Esophagus muscularis mucosa (tissue), 4 donors: ENCODE measurements at places on chromosomes 5 and 9. TPM values are rescaled to one million over a fixed set of nuclear protein-coding genes. Genes with fewer than 3 reads are reported as not detected.

TNFSF15 gene
- 0.17 TPM for total RNA-seq

COL27A1 gene
- total RNA-seq = 2.5 TPM

IFNA13 gene
- not detected for total RNA-seq

KIF4B gene
- total RNA-seq = not detected

CAMK4 gene
- 3.3 TPM for total RNA-seq

FXN gene
- total RNA-seq = 12.3 TPM

PCA3 gene
- total RNA-seq = under 0.01 TPM

ZBTB43 gene
- total RNA-seq = 9.9 TPM

DNA sequence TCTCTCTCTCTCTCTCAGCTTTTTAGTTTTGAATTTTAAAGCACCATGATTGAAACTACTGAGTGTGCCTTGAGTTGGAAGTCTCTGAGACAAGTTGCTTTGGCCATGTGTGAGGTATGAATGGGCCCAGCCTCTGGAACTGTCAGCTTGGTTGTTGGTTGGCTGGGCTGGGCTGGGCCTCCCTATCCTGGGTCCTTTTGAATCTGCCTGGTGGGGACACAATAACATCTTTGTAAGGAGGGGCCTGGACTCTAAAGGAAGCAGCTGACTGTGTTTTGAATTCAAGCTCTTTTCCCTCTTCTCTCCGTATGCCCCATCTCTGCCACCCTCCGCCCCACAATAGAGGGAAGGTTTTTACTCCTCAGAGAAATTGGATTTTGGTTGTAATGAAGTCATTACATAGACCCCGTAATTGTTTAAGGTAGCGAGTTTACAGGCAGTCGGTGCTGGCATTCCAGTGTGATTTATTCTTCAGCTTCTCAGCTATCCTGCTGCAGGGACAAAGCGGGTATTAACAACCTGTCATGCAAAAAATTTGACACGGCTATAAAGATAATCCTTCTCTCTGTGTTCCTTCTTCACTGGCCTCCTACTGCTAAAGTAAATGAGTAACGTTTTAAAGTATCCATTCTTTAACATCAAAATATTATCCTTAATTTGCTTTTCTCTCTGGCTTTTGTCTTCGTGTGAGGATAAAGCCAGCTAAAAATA is 105.4 kb downstream of the DAPK1 start:
- no peaks in the 10 kb centered on the region for H3K27me3 ChIP-seq
- H3K4me1 ChIP-seq = peaks cover 84% of the 10 kb centered on the region
- H3K27ac ChIP-seq = peak overlapping the region; percentile 62
- no peaks in the 10 kb centered on the region for H3K36me3 ChIP-seq
- no peak for DNase-seq

DNA sequence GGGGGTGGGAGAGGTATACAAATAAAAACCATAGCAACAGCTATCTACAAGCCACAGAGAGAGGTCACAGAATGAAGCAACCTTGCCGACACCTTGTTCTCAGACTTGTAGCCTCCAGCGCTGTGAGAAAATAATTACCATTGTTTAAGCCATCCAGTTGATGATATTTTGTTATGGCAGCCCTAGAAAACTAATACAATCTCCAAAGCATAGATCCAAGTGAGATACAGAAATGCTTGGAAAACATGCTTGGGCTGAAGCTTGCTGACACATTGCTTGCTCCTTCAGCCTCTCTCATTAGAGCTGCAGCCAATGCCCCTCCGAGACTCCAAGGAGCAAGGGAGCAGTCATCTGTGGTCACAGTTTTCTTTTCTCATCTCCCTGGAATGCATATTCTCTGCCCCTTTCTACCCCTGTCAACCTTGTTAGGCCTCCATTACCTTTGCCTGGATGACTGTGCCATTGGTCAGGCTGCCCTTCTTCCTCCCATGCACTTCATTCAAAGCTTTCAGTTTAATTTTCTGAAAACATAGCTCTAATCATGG is 401.4 kb upstream of the KLF4 start:
- no peaks in the 10 kb centered on the region for H3K36me3 ChIP-seq
- H3K27ac ChIP-seq = no peak overlapping the region
- no peak for DNase-seq
- H3K4me1 ChIP-seq = no peaks in the 10 kb centered on the region
- no peaks in the 10 kb centered on the region for H3K27me3 ChIP-seq

GRCh38 chr5:154456540-154456939 is 10.7 kb downstream of the SAP30L start:
- no peak overlapping the region for H3K27ac ChIP-seq
- no peak for DNase-seq
- no peaks in the 10 kb centered on the region for H3K4me1 ChIP-seq
- H3K27me3 ChIP-seq = no peaks in the 10 kb centered on the region

DNA sequence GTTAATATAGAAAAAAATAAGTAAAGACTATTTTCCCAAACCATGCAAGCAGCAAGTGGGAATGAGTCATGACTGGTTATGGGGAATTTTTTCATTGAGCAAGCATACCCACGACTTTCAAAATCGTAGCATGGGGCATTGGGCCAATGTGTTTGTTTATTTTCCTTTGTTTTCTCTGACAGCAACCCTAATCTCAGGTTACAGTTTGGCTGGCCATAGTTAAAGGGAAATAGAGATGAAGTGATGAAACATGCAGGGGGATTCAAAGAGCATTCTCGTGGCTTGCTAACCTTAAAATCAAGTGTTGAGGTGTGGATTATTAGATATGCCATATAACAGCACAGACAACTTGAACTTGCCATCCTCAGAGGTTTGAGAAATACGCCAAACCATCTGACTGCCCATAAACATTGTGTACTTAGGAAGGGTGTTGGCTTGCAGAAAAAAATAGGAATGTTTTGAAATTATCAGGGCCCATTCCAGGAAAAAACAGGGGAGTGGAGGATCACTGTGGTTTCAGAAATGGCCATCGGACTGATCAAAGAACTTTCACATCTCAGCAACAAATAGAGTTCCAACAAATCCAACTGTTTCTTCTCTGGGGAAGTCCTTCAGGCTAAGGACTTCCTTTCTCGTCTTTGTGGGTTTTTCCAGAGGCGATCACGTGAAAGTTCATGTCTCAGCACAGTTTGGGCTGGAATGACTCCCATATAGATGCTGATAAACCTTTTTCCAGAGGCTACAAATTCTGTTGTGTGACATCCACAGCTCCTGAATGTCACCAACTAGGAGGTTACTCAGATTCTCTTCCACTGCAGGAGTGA is 259.1 kb downstream of the SYK start:
- H3K27ac ChIP-seq = peak overlapping the region; percentile 39
- peaks cover 21% of the 10 kb centered on the region for H3K4me1 ChIP-seq
- no peaks in the 10 kb centered on the region for H3K27me3 ChIP-seq
- no peaks in the 10 kb centered on the region for H3K36me3 ChIP-seq
- no peak overlapping the region for H3K4me3 ChIP-seq

GRCh38 chr9:124880501-124880900 is 18.6 kb downstream of the ARPC5L start:
- peaks cover 56% of the 10 kb centered on the region for H3K36me3 ChIP-seq
- no peak overlapping the region for H3K27ac ChIP-seq
- H3K4me3 ChIP-seq = no peak overlapping the region

- no peak overlapping the region for H3K4me3 ChIP-seq
- H3K27ac ChIP-seq = no peak overlapping the region
- H3K4me1 ChIP-seq = peaks cover 25% of the 10 kb centered on the region
- no peak for DNase-seq
- no peaks in the 10 kb centered on the region for H3K27me3 ChIP-seq
- H3K36me3 ChIP-seq = peaks cover 93% of the 10 kb centered on the region
Observed at GRCh38 chr5:151052836-151053235, 28.0 kb downstream of the TNIP1 start.

DNA sequence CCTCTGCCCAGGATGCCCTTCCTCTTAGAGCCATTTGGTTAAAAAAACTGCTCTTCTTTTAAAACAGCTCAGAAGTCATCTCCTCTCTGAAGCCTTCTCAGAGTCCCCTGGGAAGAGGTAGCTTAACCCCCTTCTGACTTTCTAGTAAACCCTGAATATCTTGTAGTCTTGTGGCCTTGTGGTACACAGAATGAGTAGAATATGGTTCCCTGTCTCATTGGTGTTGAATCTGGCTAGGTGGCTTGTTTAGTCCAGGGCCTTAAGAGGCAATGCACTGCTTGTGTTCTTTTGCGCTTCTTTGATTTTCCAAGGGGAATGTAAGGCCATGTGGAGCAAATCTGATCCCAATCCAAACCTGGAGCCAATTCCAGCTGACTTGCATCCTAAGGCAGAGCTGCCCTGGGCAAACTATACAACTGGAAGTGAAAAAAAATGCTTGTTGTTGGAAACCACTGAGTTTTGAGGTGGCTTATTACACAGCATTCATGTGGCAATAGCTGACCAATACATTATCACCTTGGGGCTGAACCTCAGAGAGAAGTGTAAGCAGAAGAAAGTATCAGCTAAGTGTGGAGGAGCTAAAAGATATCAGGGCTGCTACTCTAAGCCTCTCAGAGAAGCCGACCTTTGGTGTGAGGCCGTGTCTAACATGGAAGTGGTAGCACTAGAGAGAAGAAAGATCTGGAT is 31.0 kb downstream of the ALG2 start:
- H3K4me1 ChIP-seq = no peaks in the 10 kb centered on the region
- no peaks in the 10 kb centered on the region for H3K36me3 ChIP-seq
- H3K27ac ChIP-seq = no peak overlapping the region
- peak; percentile 79 for DNase-seq

DNA sequence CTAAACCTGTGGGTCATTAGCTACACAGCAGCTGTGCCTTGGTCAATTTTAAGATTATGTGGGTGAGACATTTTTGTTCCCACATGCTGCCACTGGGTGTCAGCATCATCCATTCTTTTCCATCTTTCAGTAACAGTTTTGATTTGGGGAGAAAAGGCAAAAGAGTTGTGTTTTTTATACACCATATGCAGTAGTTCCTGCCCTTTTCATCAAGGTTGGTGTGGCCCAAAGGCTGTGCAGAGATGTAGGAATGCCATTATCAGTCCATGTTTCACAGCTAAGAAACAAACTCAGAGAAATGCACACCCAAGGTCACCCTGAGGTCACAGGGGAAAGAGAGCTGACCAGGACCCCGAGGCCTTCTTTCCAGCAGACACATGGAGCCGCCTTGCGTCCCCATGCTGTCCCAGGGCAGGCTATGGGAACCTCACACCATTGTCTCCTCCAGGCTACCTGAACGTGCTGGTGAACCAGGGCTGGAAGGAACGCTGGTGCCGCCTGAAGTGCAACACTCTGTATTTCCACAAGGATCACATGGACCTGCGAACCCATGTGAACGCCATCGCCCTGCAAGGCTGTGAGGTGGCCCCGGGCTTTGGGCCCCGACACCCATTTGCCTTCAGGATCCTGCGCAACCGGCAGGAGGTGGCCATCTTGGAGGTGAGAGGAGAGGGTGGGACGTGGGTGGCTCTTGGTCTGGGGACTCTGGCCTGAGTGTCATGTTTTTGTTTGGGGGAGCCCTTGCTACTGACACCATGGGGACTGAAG is 27.8 kb upstream of the GRPEL2 start:
- DNase-seq = no peak
- H3K36me3 ChIP-seq = peaks cover 66% of the 10 kb centered on the region
- peaks cover 23% of the 10 kb centered on the region for H3K4me1 ChIP-seq
- no peaks in the 10 kb centered on the region for H3K27me3 ChIP-seq
- no peak overlapping the region for H3K4me3 ChIP-seq
- H3K27ac ChIP-seq = peak overlapping the region; percentile 57

GRCh38 chr5:11075035-11075805 is 314.2 kb upstream of the DAP start:
- H3K4me1 ChIP-seq = no peaks in the 10 kb centered on the region
- no peak overlapping the region for H3K4me3 ChIP-seq
- DNase-seq = no peak
- H3K27ac ChIP-seq = no peak overlapping the region

GRCh38 chr5:56512313-56512996 is 279.3 kb upstream of the ANKRD55 start:
- no peak for DNase-seq
- no peaks in the 10 kb centered on the region for H3K27me3 ChIP-seq
- H3K27ac ChIP-seq = no peak overlapping the region

DNA sequence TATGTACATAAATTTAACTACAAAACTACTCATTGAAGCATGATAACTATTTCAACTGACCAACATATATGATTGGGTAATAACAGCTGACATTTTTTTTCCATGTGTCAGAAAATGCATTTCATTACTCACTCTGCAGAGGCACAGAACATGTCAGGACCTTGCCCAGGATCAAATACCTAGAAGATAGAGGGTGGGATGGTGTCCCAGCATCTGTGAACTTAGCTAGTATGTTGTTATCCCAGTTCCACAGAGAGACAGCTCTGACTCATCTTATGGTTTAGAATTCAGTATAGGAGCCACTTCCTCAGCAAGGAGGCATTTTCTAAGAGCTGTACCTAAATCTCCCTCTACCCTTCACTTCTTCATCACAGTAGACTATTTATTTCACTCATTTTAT is 1198.6 kb upstream of the ACO1 start:
- no peak overlapping the region for H3K27ac ChIP-seq
- H3K36me3 ChIP-seq = no peaks in the 10 kb centered on the region
- H3K4me1 ChIP-seq = no peaks in the 10 kb centered on the region
- no peak for DNase-seq
- no peaks in the 10 kb centered on the region for H3K27me3 ChIP-seq

- H3K27me3 ChIP-seq = no peaks in the 10 kb centered on the region
- H3K27ac ChIP-seq = peak overlapping the region; percentile 84
- no peak overlapping the region for H3K4me3 ChIP-seq
Observed at GRCh38 chr5:72138943-72139521, 31.8 kb downstream of the MAP1B start.

DNA sequence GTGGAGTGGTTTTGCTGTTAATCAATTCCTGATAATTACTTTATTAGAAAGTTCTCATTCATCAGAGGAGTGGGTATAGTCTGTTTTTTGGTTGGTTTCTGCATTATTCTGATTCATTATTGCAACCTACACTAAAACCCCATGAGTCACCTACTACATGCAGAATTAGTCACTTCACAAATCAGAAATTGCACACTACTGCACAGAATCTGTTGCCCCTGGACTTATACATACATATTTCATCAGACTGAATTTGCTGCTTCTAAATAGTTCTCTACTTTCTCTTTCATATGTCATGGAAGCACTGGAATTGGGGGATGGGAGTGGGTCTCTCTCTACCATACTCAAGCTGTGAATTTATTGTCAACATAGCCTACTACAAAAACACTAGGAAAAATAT is 585.1 kb downstream of the DNAH5 start:
- DNase-seq = no peak
- no peaks in the 10 kb centered on the region for H3K27me3 ChIP-seq
- H3K36me3 ChIP-seq = no peaks in the 10 kb centered on the region
- H3K4me3 ChIP-seq = no peak overlapping the region

DNA sequence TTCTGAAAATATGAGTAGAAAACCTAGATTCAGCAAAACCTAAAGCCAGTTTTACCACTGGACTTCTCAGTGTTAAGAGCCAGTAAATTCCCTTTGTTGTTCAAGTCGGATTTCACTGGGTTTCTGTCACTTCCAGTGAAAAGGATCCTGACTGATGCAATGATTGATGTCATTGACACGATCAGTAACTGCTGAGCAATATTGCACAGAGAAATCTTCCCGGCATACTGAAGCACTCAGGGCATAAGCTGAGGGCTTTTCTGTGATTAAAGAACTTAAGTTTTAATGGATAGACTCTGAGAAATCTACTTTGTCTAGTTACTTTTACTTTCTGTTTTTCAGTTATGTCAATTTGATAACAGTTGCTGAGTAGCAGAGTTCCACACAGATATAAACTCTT is 61.9 kb downstream of the DENND1A start:
- H3K4me1 ChIP-seq = peaks cover 24% of the 10 kb centered on the region
- H3K27me3 ChIP-seq = no peaks in the 10 kb centered on the region
- H3K27ac ChIP-seq = no peak overlapping the region
